Right cardiac atrium (tissue), 5 donors: ENCODE measurements at places on chromosomes 11 and 22. TPM values are rescaled to one million over a fixed set of nuclear protein-coding genes. Genes with fewer than 3 reads are reported as not detected.

- DNase-seq: no peak
Observed at GRCh38 chr22:20169253-20169822, 18.5 kb upstream of the CCDC188 start.

GRCh38 chr11:113505541-113506375 is 30.6 kb upstream of the DRD2 start:
- no peak for DNase-seq

DNA sequence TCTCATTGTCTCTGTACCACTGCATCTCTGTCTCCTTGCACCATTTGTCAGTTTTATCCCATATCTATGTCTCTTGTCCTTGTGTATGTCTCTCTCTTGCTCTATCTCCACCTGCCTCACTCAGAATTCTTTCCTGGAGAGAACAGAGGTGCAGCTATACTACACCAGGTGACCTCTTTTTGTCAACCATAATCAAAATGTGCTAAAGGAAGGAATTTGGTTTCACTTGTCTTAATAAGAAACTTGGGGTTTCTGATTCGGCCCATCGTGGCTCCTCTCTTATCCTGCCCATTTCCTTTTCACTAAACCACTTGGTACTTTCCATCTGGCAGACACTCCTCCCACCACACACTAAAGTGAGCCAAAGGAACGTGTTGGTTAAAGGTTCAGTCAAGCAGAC is 2.0 kb upstream of the C11orf42 start:
- no peak for DNase-seq

GRCh38 chr22:30408388-30409102 is 11.7 kb downstream of the SEC14L2 start:
- no peak for DNase-seq

GRCh38 chr22:40276996-40277823 is 69.1 kb upstream of the ADSL start:
- no peak for DNase-seq

DNA sequence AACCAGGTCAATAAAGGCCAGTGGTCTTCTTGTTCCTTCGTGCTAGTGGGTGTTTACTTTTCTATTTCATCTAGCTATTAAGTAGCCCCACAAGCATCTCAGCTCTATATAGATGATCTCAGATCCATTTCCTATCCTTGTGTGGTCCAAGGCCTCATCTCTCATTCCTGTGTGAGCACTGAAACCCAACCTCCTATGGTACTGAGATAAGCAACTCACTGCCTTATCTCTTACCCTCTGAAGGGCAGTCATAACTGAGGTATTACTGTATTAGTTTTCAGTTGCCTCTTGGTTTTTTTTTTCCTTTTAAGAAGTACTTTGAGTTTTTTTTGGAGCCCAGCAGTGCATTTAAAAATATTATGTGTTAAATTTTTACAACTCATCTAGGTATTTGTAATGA is 28.3 kb downstream of the ACER3 start:
- no peak for DNase-seq

The TSGA10IP gene
- not detected for total RNA-seq

The C11orf65 gene
- total RNA-seq: 0.64 TPM
